ENCODE measurements at places on chromosomes 6 and 20. TPM values are rescaled to one million over a fixed set of nuclear protein-coding genes. Genes with fewer than 3 reads are reported as not detected.

The HLA-DRA gene
- total RNA-seq = 50.2 TPM

The MRS2 gene
- 27.2 TPM for total RNA-seq

The OSER1 gene
- 80.4 TPM for total RNA-seq

DNA sequence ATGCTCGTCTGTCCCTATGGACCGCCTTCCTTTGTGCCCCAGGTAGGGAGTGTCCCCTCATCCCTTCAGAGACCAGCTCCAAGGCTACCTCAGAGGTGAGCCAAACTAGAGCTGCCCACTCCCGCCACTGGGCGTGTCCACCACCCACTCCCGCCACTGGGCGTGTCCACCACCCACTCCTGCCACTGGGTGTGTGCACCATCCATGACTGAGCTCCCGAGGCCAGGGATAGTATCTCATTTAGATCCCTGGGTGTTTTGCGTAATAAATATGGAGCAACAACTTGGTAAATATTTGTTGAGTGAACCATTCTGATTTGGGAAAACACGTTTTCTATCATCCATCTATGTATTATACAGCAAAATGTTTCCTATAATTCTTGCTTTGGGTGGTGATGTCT is 68.8 kb downstream of the ZBTB2 start:
- no peaks in the 10 kb centered on the region for H3K36me3 ChIP-seq
- peaks cover 14% of the 10 kb centered on the region for H3K4me1 ChIP-seq
- no peak for DNase-seq
- no peak overlapping the region for H3K27ac ChIP-seq

GRCh38 chr20:20732641-20733040 is 20.2 kb upstream of the RALGAPA2 start:
- H3K4me1 ChIP-seq = no peaks in the 10 kb centered on the region
- H3K4me3 ChIP-seq = no peak overlapping the region
- peak overlapping the region; percentile 58 for H3K27ac ChIP-seq
- no peaks in the 10 kb centered on the region for H3K36me3 ChIP-seq

GRCh38 chr6:112571488-112572270 is 224.5 kb downstream of the RFPL4B start:
- H3K4me1 ChIP-seq = peaks cover 17% of the 10 kb centered on the region
- peak overlapping the region; percentile 66 for H3K27ac ChIP-seq
- no peaks in the 10 kb centered on the region for H3K27me3 ChIP-seq
- DNase-seq = peak; percentile 77
- H3K4me3 ChIP-seq = no peak overlapping the region
- H3K36me3 ChIP-seq = no peaks in the 10 kb centered on the region

DNA sequence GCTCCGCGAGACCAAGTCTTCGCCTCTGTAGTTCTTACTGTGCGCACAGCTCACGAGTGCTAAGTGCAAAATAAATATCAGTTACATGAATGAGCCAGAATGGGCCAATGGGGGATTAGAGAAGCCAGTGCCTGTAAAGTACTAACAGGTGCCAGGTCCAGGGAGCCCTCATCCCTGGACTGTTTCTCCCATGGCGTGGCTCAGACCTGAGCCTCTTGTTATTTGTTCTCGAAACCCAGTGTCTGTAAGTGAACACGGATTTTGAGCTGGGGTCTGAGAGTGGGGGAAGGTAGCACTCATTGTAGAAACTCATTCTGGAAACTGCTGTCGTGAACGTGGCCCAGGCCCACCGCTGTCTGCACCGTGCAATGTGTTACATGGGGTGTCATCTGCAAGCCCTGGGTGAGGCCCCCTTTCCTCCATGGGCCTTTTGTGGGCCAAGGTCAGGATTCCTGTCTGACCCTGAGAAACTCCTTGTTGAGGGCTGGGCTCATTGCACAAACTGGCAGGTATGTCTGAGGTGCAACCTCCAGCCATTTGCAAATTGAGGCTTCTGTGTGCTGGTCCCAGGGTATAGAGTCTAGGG is 154.7 kb downstream of the SYCP2 start:
- DNase-seq = no peak
- H3K36me3 ChIP-seq = no peaks in the 10 kb centered on the region
- no peak overlapping the region for H3K27ac ChIP-seq
- no peaks in the 10 kb centered on the region for H3K27me3 ChIP-seq

DNA sequence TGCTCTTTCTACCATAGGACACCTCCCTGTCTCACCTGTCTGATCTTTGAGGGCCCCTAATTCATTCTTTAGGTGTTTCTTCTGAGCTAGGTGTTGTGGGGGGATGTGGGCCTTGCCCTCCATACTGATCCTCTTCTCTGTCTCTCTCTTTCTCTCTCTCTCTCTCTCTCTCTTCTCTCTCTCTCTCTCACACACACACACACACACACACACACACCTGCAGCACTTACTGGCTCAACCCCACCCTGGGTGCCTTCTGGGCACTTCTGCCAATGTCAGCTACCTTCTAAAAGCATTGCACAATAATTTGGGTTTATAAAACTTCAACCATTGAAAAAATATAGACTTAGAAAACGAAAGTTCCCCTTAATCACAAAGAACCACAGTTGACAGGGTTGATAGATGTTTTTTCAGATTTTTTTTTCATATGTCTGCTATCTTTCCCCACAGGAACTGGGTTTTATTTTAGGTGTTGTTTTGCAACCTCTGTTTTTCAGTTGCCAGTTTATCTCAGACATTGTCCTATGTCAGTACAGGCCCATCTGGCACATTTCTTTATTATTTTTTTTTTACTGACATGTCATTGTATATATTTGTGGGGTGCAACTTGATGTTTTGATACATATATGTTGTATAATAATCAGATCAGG is 28.1 kb downstream of the PKIG start:
- H3K4me1 ChIP-seq = peaks cover 14% of the 10 kb centered on the region
- no peak overlapping the region for H3K4me3 ChIP-seq
- no peaks in the 10 kb centered on the region for H3K27me3 ChIP-seq
- no peak for DNase-seq

- no peaks in the 10 kb centered on the region for H3K36me3 ChIP-seq
- no peaks in the 10 kb centered on the region for H3K27me3 ChIP-seq
- DNase-seq = no peak
- no peaks in the 10 kb centered on the region for H3K4me1 ChIP-seq
- H3K27ac ChIP-seq = no peak overlapping the region
Observed at GRCh38 chr6:7848229-7848628, 62.4 kb downstream of the TXNDC5 start.
